ENCODE measurements at places on chromosomes 3 and 15. TPM values are rescaled to one million over a fixed set of nuclear protein-coding genes. Genes with fewer than 3 reads are reported as not detected.

CSPG4 gene
- total RNA-seq: 76.7 TPM

NPAP1 gene
- not detected for total RNA-seq

IQCF5 gene
- not detected for total RNA-seq

ITIH3 gene
- 0.84 TPM for total RNA-seq

ADAMTS7 gene
- 4.9 TPM for total RNA-seq

SCN5A gene
- total RNA-seq: 1.9 TPM

EPHB3 gene
- 36.2 TPM for total RNA-seq

DENND6A gene
- 15.0 TPM for total RNA-seq

DNA sequence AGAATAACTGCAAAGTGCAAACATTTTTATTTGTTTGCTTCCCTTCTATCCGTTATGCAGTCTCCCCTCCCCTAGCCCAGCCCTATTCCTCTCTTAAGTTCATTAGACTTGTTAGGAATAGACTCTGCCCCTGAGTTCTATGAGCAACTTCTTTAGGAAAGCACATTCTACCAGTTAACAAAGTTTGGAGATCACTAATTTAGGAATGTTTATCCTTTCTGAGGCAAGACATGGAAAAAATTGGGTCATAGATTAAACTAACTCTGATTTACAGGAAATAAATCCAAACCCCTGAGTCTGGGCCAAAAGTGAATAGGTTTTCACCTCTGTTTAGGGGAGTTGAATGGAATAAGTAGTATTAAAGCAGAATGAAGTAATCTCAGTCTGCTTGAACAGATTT, 34.4 kb downstream of the C3orf80 start:
- H3K36me3 ChIP-seq: no peaks in the 10 kb centered on the region
- no peak overlapping the region for H3K27ac ChIP-seq
- H3K27me3 ChIP-seq: no peaks in the 10 kb centered on the region
- H3K4me1 ChIP-seq: no peaks in the 10 kb centered on the region

- H3K36me3 ChIP-seq: no peaks in the 10 kb centered on the region
- no peak overlapping the region for H3K4me3 ChIP-seq
- H3K4me1 ChIP-seq: no peaks in the 10 kb centered on the region
These were observed 379.4 kb upstream of the CFAP20DC start for GRCh38 chr3:59429198-59429597.

GRCh38 chr3:141649871-141650270, 88.2 kb upstream of the RNF7 start:
- no peaks in the 10 kb centered on the region for H3K27me3 ChIP-seq
- H3K36me3 ChIP-seq: no peaks in the 10 kb centered on the region
- H3K27ac ChIP-seq: no peak overlapping the region
- no peaks in the 10 kb centered on the region for H3K4me1 ChIP-seq

DNA sequence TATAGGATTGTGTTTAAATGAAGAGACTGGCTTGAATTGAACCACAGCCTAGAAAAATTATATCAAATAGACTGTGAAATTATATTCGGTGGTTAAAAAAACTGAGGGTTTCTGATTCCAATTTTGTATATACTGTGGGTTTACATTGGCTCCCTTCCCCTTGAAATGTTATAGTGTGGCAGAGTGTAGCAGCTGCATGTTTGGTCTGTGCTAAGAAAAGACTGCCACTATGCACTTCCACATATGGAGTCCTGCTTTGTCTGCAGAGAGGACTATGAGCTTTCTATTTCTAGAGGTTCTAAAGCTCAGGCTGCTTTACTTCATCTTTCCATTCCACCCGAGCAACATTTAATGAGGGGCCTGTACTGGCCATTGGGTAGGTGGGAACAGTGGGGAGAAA, 112.3 kb downstream of the P3H2 start:
- peak; percentile 78 for DNase-seq
- peaks cover 30% of the 10 kb centered on the region for H3K4me1 ChIP-seq
- H3K27ac ChIP-seq: peak overlapping the region; percentile 92

GRCh38 chr3:27657404-27657803, 64.7 kb downstream of the EOMES start:
- H3K36me3 ChIP-seq: no peaks in the 10 kb centered on the region
- H3K4me1 ChIP-seq: no peaks in the 10 kb centered on the region
- no peak overlapping the region for H3K27ac ChIP-seq
- H3K27me3 ChIP-seq: no peaks in the 10 kb centered on the region
- H3K4me3 ChIP-seq: no peak overlapping the region

DNA sequence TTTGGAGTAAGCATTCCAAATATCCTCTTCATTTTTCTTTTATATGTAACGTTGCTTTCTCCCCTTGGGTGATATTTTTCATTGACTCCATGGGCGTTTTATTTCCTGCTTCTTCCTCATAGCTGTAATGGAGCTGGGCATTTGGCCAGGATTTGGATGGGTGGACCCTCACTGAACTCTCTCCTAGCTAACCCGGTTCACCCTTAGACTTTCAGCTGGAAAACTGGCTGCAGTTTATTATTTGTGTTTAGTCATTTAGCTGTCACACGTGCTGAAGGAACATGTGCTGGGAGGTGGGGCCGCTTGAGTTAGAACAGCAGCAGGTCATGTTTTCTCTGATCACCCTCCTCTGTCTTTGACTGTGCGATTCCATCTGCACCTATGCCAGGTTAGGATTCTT, 407.6 kb downstream of the ZIC1 start:
- H3K4me3 ChIP-seq: no peak overlapping the region
- peaks cover 4% of the 10 kb centered on the region for H3K4me1 ChIP-seq
- no peaks in the 10 kb centered on the region for H3K27me3 ChIP-seq
- DNase-seq: peak; percentile 98
- H3K27ac ChIP-seq: no peak overlapping the region

GRCh38 chr3:194450341-194450740, 36.5 kb downstream of the ATP13A3 start:
- no peak overlapping the region for H3K27ac ChIP-seq
- no peak overlapping the region for H3K4me3 ChIP-seq
- no peaks in the 10 kb centered on the region for H3K4me1 ChIP-seq

DNA sequence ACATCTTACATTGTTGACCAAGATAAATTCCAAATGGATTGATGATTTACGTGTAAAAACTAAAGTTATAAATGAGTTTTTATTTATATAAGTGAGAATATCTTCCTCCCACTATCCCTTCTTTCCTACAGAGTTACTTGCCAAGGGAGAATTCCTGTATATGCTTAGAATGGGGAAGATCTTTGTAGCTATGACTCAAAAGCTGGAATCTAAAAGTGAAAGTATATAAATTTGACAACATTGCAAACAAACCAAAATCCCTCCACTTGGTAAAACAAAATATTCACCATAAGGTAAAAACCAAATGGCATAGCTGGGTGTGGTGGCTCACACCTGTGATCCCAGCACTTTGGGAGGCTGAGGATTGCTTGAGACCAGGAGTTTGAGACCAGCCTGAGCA, 52.7 kb upstream of the GCNT3 start:
- no peaks in the 10 kb centered on the region for H3K27me3 ChIP-seq
- H3K4me3 ChIP-seq: no peak overlapping the region
- no peaks in the 10 kb centered on the region for H3K36me3 ChIP-seq
- H3K27ac ChIP-seq: no peak overlapping the region
- no peaks in the 10 kb centered on the region for H3K4me1 ChIP-seq

DNA sequence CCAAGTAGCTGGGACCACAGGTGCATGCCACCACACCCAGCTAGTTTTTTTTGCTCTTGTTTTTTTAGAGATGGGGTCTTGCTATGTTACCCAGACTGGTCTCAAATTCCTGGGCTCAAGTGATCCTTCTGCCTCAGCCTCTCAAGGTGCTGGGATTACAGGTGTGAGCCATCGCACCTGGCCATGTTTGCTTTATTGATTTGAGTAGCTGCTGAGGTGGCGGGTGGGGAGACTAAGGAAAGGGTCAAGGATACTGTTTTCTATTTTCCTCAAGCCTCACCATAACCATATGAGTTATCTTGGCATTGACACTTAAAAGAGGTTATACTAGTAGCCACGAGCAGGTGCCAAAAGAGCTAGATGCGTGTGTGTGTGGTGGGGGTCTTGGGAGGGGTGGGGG, 39.0 kb downstream of the CYFIP1 start:
- H3K36me3 ChIP-seq: peaks cover 72% of the 10 kb centered on the region
- H3K27me3 ChIP-seq: no peaks in the 10 kb centered on the region
- H3K27ac ChIP-seq: no peak overlapping the region
- no peak overlapping the region for H3K4me3 ChIP-seq
- DNase-seq: no peak
- H3K4me1 ChIP-seq: no peaks in the 10 kb centered on the region

DNA sequence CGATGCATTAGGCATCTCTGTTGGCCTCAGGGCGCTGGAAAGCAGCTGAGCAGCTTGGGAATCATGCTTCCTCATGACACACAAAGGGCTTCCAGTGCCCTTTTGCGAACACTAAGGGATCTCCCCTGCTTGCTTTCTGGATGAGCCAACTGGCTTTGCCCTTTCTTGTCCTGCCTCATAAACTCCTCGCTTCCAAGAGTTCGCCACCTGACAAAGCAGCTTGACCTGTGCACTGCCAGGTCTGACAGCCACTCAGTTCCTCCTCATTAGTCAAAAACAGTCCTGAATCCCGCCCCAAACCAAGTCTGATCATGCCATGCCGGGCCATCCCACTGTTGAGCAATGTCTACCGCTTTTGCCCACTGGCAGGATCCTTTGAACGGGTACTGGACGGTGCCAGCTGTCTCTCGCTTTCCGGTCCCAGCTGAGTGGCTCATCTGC, 265.4 kb upstream of the LYSMD4 start:
- no peak overlapping the region for H3K27ac ChIP-seq
- peaks cover 11% of the 10 kb centered on the region for H3K4me1 ChIP-seq
- no peaks in the 10 kb centered on the region for H3K36me3 ChIP-seq
- H3K4me3 ChIP-seq: no peak overlapping the region
- DNase-seq: no peak

DNA sequence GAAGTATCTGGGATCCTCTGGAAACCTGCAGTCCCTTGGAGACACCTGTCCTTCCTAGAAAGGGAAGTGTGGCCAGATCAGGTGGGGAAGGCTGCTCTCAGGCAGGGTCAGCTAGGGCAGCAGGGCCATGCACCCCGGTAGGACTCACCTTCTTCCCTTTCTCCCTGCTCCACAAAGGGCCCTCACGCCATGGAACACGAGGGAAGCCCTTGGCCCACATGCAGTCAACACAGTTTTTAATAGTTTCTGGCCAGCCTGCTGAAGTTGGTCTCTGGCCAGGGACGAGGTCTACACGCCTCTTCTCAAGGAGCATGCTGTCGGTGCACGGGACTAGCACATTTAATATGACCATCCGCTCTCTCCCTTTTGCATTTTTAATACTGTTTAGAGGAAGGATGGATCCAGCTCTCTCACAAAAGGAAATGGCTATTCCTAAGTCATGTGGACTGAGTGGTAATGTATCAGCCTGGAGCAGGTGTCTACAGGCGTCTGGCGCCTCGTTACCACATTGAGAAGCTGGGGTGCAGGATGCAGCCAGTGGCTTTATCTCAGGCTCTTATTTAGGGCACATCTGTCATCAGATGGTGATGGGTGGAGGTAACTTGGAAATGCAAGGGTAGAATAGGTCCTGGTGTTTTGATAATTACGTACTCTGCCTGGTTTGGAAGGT, 153.9 kb downstream of the KLF13 start:
- peaks cover 7% of the 10 kb centered on the region for H3K4me1 ChIP-seq
- no peak overlapping the region for H3K27ac ChIP-seq
- no peak overlapping the region for H3K4me3 ChIP-seq

DNA sequence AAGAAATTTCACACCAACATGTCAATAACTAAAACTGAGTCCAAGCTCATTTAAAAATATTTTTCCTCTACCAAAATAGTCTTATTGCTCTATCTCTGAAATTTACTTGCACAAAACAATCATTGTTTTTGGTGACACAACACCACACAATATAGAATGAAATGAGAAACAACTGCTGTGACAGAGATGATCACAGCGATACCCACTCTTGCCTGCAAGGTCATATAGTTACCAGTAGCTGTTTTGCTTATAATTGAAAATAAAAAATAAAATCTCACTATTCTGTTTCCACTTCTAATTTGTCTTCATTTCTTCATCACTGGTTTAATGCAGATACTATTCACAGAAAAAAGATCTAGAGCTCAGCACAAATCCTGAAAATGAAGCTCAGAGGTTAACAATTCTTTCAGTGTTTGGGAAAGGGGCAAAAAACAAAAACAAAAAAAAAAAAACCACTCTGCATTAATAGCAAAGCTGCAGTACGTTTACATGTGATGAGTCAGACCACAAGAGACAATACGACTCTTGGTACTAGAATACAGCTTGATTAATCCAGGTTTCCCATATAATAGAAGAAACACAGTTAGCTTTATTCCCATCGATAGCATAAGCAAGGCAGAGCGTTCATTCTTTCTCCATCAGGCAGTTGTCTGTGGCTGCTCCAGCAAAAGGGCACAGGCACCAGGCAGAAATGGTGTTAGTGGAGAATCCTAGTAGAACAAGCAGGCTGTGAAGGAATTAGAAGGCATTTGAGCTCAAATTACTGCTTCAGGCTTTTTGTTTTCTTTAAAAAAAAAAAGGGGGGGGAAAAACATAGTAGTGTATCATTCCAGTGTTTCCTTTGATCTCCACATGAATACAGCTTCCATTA, 773 bp downstream of the ANKRD28 start:
- H3K4me3 ChIP-seq: peak overlapping the region; percentile 50
- H3K4me1 ChIP-seq: no peaks in the 10 kb centered on the region
- H3K36me3 ChIP-seq: no peaks in the 10 kb centered on the region

DNA sequence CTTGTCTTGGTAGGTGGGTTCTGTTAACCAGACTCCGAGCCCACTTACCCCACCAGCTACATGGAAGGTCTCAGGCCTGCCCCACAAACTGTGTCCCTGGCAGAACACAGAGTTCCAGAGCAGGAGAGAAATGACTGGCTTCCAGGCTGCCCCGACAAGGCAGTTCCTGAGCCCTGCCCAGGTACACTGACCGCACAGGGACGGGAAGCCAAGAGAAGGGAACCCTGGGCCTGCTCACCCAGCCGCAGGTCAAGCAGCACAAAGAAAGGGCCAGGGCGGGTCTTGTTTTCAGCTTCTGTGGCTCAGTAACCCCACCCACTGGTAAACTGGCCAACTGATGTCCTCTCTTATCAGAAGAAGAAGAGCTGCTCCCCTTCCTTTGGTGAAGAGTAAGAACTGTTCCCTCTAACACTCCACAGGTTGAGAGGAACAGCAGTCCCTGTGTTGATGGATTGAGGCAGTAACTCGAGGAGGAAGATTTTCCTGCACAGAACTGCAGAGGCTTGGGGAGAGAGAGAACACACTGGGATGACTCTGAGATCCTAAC, 68.4 kb downstream of the CRTC3 start:
- H3K4me1 ChIP-seq: peaks cover 19% of the 10 kb centered on the region
- peaks cover 40% of the 10 kb centered on the region for H3K36me3 ChIP-seq
- H3K27ac ChIP-seq: no peak overlapping the region
- DNase-seq: peak; percentile 43
- H3K4me3 ChIP-seq: no peak overlapping the region

DNA sequence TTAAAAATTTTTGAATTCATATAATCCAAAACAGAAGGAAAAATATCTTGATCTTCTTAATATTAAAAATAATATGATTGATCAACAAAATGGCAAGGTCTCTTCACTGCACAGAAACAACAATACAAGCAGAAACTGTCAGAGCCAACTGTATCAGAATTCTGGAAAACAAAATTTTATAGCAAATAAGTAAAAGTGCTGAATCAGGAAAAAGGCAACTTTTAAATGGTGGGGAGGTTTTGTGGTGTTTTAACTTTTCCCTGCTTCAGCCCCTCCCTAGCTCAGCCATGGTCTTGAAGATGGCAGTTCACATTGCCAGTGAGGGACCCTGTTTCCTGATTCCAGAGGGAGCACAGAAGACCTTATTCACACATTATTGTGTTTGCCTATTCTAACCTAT, 37.6 kb downstream of the SPESP1 start:
- no peak overlapping the region for H3K27ac ChIP-seq
- no peaks in the 10 kb centered on the region for H3K36me3 ChIP-seq
- H3K4me3 ChIP-seq: no peak overlapping the region
